ENCODE measurements at places on chromosomes 5 and 9.

GRCh38 chr5:38069360-38069759 lies 189.0 kb upstream of the EGFLAM start:
- DNase-seq, result no peak

GRCh38 chr5:54007827-54008777 lies 302.3 kb downstream of the ARL15 start:
- DNase-seq, result no peak

- no peak for DNase-seq
Measured at GRCh38 chr9:133716564-133717112, 21.5 kb downstream of the SARDH start.

DNA sequence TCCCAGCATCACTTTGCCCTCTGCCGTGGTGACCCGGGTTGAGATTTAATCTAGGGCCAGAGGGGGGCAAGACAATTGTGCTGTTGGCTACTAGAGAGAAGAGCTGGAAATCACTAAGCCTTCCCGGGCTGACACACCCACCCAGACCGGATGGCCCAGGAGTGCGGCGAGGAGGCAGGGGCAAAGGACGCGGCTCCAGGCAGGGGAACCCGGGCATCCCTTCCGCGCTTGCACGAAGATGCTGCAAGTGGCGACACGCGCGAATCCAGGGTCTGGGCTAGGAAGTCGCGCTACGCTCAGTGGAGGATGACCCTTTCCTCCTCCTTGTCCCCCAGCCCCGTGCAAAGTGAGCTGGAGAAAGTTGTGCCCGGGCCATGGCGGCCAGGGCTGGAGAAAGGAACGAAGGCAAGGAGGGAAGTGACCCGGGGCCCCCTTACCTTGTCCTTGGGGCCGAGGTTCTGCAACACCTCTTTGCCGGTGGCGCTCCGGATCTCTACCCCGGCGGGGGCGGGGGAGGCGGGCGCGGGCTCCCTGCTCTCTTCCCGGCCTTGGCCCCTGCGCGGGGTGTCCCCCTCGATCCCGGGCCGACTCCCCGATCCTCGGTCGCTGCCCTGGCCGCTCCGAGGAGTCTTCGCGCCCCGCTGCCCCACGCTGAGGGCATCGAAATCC lies 693 bp downstream of the DPYSL3 start:
- no peak for DNase-seq

- no peak for DNase-seq
Measured at GRCh38 chr9:129568560-129569501, 52.1 kb downstream of the C9orf50 start.

GRCh38 chr5:157576678-157577077 lies 1.1 kb upstream of the ADAM19 start:
- no peak for DNase-seq

GRCh38 chr5:109223531-109223930 lies 186.2 kb downstream of the PJA2 start:
- DNase-seq, result no peak

DNA sequence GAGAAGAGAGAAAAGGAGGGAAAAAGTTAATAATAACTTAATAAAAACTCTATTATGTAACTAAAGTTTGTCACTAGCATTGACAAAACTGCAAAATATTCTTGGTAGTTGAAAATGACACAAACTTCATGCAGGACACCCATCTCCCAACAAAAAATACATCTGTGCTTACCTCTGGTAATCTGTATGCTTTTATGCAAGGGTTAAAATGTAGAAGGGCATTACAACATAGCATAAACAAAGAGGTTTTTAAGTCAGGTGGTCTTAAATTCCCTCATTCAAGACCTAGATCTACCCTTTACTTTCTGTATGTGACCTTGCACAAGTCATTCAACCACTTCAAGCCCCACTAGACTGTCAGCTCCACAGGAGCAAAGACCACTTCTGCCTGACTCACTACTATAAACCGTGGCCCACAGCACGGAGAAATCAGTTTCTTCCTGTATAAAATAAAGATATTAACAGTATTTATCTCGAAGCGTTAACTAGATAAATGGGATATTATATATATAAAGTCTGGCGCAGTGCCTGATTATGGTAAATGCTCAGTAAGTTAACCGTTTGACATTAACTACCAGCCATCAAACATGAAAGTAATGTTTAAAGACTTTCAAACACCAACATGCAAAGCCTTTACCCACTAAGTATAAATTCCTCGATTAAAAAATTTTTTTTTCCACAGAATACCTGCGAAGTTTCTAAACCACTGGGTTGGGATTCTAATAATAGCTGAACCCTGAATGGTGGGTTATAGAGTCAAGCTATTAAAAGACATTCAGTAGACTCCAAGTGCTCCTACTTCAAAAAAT lies 2.0 kb downstream of the FBXL17 start:
- DNase-seq, result no peak

DNA sequence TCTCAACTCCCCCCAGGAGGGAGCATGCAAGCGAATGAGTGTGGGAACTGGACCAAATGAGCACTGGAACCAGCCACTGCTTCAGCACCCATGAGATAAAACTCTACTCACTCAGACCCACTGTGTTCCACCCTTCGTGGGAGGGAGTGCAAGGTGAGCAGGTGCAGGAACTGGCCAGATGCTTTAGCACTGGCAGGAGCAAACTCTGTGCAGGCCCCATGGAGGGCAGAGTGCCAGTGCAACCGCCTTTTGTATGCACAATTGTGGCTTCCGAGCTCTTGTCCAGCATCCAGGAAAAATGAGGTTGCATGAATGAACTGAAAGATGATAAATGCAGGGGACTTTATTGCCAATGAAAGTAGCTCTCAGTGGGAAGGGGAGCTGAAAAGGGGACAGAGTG lies 67.4 kb upstream of the CCDC112 start:
- DNase-seq, result no peak

GRCh38 chr5:53024535-53024934 lies 35.4 kb downstream of the ITGA2 start:
- no peak for DNase-seq

GRCh38 chr5:141835928-141836670 lies 42.1 kb downstream of the PCDH1 start:
- DNase-seq, result no peak

All from activated T-helper 1 cell treated with anti-CD3 and anti-CD28 coated beads, Interleukin-2, amount 50 U/mL, for 16 hours (primary cell).